ENCODE measurements at places on chromosomes 11 and 22.

GRCh38 chr11:121929581-121929980 lies 186.4 kb downstream of the BLID start:
- no peak for DNase-seq

DNA sequence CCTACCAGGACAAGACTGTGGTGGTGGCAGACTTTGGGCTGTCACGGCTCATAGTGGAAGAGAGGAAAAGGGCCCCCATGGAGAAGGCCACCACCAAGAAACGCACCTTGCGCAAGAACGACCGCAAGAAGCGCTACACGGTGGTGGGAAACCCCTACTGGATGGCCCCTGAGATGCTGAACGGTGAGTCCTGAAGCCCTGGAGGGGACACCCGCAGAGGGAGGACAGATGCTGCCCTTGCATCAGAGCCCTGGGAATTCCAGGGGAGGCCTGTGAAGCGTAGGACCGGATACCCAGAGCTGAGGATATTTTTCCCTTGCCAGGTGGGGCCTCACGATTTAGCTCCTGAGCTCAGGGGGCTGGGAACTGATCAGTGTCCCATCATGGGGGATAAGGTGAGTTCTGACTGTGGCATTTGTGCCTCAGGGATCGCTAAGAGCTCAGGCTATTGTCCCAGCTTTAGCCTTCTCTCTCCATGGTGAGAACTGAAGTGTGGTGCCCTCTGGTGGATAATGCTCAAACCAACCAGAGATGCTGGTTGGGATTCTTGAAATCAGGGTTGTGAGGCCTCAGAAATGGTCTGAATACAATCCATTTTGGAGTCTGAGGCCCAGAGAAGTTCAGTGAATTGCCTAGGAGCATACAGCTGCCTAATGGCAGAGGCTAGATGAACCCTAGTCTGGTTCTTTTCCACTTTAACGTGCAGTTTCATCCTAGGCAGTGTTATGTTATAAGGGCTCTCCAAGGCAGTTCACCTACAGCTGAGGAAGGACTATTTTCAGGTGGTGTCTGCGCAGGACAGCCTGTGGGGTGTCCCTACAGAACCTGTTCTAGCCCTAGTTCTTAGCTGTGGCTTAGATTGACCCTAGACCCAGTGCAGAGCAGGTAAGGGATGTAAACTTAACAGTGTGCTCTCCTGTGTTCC lies 19.5 kb downstream of the PIK3IP1 start:
- DNase-seq: no peak

GRCh38 chr11:65851083-65851579 lies 6.8 kb downstream of the CFL1 start:
- no peak for DNase-seq

DNA sequence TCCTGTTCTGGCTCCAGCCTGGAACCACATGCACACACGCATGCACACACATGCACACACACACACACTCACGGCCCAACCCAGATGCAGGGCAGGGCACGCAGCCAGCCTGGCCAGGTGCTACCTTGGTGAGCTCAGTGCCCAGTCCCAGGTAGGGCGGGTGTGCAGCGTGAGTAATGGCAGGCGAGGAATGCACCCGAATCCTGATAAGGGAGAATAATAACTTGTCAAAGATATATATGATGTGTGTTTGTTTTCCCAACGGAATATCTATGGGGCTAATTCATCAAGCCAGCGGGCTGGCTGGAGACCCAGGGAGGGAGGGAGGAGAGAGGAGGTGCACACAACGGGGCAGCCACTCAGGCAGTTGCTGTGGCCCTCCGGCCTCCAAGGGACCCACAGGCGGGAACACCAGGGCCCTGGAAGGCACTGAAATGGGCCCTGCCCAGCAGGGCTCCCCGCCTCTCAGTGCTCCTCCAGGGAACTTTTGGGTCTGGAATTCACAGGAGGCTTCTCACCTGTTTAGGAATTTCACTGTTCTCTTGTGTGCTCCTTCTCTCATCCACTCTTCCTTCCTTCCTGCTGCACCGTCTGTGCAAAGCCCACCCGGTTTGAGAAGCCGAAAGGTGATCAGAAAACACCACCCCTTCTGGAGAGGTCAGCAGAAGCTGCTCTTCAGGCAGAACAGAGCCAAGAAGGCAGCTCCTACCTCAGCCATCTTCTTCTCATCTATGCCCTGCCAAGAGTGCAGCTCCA lies 79.0 kb downstream of the BUD13 start:
- DNase-seq: no peak

- no peak for DNase-seq
These were observed 62.7 kb downstream of the DBX1 start for GRCh38 chr11:20097319-20098221.

DNA sequence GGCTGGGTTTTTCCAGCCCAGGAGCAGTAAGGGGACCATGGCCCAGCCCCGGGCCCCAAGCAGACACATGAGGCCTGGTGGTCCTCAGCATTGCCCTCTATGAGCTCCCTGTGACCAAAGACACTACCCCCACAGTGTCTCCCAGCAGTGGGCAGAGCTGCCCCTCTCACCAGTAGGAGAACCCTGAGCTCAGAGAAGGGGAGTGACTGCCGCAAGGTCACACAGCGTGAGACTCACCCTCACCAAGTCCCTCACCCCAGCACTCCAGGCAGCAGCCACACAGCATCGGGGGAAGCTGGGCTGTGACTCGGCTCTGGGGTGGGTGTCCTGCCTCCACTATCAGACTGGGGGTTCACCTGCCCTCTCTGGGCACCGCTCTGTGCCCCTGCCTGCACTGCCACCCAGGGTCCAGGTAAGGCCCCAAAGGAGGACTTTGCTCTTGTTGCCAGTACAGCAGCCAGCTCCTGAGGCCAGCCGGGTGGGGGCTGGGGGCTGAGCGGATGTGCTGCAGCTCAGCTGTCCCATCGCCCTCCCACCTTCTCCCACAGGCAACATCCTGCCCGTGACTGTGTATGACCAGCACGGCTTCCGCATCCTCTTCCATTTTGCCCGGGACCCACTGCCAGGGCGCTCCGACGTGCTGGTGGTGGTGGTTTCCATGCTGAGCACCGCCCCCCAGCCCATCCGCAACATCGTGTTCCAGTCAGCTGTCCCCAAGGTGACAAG lies 7.9 kb upstream of the SH3BP1 start:
- no peak for DNase-seq

DNA sequence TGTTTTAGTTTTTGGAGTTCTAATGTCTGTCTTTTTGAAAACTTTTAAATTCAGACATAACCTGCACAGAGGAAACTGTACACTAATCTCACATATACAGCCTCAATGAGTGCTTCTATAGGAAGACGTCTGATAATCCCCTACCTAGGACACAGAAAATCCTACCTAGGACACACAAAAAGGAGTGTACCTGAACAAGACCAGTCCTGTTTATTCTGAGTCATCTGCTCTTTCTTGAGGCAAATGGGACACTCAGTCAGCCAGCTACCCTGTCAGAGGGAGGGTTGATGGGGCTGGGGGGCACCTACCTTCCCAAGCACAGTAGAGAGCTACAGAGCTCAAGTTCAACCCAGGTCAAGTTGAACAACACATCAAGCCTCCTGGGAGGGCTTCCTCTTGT lies 346.6 kb upstream of the NCAM1 start:
- no peak for DNase-seq
